ENCODE measurements at places on chromosomes 4 and X. TPM values are rescaled to one million over a fixed set of nuclear protein-coding genes. Genes with fewer than 3 reads are reported as not detected.

Gene PAGE2
- total RNA-seq, result not detected

Gene DCHS2
- total RNA-seq, result 15.5 TPM

Gene IQCM
- not detected for total RNA-seq

Gene GPRIN3
- 29.5 TPM for total RNA-seq

Gene CLIC2
- 10.2 TPM for total RNA-seq

Gene CNKSR2
- 14.3 TPM for total RNA-seq

Gene FAM9C
- total RNA-seq, result not detected

Gene CLRN2
- not detected for total RNA-seq

Gene CCSER1
- 66.1 TPM for total RNA-seq

Gene TLR10
- 5.4 TPM for total RNA-seq

Gene TLR1
- 32.2 TPM for total RNA-seq

Gene GAGE12F
- total RNA-seq, result not detected

Gene ARHGEF9
- total RNA-seq, result 56.0 TPM

Gene MSX1
- 1.7 TPM for total RNA-seq

Gene KDM5C
- total RNA-seq, result 82.0 TPM

Gene CSAG3
- not detected for total RNA-seq

Gene LNX1
- total RNA-seq, result 7.6 TPM

Gene SLC38A5
- 16.4 TPM for total RNA-seq

Gene PAGE5
- not detected for total RNA-seq

All from spinal cord (tissue), 10 donors.